T-helper 9 cell (primary cell): ENCODE measurements at places on chromosomes 11 and 22.

DNA sequence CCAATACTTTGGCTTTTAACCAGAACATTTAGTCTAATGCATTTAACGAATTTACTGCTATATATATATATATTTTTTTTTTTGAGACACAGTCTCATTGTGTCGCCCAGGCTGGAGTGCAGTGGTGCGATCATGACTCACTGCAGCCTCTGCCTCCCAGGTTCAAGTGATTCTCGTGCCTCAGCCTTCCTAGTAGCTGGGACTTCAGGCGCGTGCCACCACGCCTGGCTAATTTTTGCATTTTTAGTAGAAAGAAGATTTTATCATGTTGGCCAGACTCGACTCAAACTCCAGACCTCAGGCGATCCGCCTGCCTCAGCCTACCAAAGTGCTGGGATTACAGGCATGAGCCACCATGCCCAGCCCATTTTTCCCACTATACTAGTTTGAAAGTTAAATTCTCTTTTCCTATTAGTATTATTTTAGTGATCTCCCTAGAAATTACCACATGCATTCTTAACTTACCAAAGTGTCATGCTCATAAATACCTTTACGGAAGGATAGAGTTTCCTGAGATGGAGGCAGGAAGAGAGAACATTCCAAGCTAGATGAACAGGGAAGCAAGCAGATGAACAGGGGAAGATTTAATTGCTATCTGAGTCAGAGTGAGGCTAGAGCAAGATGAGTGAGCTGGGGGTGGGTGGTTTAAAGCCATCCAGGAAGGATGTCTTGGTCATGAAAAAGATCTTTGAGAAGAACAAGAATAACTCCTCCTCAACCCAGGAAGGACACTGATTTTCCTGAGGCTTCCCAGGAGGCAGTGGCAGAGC lies 4.4 kb upstream of the PGAP2 start:
- no peak for DNase-seq

DNA sequence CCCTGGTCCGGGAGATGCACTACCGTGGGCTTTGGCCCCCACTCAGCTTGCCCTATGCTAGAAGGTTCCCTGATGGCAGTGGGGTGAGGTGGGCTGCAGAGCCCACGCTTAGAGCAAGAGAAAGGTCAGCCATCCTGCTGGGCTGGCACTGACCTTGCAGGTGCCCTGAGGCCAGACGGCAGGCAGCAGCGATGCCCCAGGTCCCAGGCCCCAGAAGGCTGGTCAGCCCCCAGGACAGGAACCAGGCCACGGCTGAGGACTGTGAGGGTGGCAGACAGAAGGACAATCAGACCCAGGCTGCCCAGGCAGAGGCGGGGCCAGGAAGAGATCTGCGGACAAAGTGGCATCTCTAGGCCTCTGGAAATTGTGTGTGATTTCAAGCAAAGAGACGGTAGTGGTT lies 231.7 kb downstream of the CTTN start:
- DNase-seq = no peak

DNA sequence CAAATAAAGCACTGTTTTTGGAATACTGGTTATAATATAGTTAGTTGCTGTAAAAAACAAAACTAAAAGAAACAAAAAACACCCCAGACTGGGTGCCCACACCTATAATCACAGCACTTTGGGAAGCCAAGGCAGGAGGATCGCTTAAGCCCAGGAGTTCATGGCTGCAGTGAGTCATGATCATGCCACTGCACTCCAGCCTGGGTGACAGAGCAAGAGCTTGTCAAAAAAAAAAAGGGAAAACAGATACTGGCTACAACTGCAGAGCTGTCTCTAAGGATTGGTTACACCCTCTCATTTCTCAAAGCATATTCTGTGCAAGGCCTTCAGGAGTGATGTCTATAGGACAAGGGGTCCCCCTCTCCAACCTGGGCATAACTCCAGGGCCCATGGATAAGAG lies 14.6 kb upstream of the STK33 start:
- no peak for DNase-seq

- no peak for DNase-seq
Measured at GRCh38 chr11:124043420-124043819, 2.3 kb upstream of the OR10G7 start.

DNA sequence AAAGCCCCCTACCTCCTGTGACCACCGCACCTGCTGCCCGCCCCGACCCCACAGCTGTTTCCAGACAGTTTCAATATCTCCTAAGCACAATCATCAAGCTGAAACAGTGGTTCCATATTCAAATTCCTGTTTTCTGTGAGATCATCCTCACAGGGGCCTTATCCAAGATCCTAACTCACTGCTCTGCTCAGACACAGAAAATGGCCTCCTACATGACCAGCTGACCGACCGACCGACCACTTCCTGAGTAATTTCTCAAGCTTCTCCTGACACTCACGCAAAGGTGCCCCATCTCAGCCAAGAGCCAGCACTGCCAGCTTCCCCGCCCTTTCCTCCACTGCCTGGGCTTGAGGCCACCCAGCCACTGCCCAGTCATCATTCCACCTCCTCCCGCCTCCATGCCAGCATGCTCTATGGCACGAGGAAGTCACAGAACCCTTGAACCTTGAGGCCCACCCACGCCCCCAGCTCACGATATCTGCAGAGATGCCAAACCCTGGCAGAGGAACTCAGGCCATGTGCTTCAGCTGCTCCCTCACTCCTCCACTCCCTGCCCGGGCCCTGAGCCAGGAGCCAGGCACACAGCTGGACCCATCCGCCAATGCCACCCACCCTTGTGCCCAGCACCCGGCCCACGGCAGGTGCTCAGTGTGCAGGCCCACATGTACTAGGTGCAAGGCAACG lies 14.0 kb downstream of the KIAA0930 start:
- no peak for DNase-seq

DNA sequence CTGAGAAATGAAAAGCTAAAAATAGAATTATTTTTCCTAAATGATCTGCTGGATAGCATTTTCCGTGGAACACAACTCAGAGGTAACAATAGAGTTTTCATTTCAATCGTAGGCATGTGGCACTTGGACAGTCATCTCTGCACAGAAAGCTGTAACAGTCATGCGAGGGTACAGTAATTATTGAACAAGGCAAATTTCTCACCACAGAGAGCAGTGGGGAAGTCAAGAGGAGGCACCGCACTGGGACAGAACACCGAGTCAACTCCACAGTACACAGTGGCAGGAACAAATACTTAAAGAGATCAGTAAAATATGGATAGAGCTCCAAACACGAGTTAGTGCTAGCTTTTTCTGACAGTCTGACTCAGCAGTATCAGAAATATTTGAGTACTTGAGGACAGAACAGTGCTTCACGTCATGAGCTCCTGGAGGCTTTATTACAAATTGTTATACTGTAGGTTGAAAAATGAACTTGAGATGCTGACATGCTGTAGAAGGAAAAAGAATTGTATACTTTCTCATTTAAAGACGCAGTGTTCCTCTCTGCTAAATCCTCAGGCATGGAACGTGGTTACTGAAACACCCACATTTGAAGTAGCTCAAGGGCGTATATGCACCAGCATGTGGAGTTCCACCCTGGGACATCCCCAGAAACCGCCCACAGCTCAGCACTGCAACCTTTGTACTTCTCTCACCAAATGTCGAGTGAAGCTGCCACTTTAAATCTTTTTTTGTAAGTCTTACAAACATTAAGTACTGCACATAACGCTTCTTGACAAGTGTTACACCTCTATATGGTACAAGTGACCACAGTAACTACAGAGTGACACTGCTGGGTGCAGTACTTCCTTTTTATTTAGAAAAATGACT lies 27.4 kb upstream of the YPEL1 start:
- no peak for DNase-seq

DNA sequence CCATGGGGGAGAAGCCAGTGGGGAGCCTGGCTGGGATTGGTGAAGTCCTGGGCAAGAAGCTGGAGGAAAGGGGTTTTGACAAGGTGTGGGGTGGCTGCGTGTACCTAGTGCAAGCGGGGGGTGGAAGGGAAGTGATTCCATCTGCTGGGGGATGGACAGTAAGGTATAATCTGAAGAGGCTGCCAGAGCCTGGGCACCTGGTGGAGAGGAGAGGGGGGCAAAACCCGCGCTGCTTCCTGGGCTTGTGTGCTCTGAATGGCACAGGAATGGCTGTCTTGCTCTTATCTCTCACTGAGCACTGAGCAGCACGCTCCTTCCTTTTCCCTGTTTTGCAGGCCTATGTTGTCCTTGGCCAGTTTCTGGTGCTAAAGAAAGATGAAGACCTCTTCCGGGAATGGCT lies 988 bp downstream of the BANF1 start:
- no peak for DNase-seq

DNA sequence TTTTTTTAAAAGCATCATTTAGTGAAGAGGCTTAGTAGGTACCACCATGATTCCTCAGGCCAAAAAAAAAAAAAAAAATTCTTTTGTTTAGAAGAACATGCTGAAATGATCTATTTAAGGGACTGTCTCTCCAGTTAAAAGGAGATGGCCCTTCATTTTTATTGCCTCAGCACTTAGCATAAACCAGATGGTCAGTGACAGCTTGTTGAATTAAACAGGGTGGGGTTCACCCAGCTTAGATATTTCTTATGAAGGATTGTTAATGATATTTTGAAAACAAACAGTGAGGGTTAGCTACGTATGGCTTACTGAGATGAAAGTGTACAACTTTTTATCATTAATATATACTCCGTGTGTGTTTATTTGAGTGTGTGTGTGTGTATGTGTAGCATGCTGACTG lies 203.7 kb downstream of the FAM181B start:
- no peak for DNase-seq

DNA sequence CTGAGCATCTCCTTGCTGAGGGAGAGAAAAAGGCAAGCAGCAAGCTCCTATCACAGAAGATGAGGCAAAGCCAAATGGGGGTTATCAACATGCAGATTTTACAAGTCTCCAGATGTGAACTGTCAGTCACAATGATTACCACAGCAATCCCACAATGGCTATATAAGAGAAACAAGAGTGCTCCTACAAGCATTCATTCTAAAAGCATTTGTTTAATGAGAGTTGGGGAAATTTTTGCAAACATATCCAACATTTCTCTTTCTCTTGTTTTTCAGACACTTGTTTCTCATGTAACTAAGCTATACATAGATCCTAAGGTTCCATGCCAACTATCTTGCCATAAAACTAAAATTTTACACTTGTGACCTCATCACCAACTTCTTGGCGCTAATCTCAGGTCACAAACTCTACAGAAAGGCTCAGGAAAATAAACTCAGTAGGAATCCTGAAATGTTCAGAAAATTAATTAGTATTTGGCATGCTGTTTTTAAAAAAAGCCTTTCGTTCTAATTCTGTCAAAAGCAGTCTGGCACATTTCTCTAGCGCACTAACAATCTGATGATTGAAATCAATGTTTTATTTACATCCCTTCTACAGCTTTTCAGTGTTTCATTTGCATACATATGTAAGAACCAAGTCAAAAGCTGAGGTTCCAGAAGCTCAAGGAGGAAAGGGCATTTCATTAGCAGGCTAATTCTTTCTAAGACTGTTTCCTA lies 199.5 kb downstream of the TTC28 start:
- no peak for DNase-seq

GRCh38 chr11:83520849-83521248 lies 234.7 kb upstream of the CCDC90B start:
- no peak for DNase-seq

DNA sequence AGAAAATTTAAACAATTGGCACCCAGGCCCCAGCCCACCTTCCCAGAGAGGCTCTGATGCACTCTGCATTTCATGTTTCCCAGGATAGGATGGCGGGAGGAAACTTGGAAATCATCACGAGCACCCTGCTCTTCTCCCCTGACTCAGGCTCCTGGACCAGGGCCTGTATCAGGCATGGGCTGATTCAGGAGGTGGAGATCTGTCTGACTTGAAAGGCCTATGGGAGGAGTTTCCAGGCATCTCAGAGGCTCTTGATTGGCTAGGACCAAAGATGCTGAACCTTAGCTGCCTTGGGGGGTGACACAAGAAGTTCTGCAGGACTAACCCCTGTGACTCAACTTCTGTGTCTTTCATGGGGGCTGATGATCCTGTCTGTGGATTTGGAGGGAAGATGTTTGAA lies 106.2 kb downstream of the PKNOX2 start:
- no peak for DNase-seq

DNA sequence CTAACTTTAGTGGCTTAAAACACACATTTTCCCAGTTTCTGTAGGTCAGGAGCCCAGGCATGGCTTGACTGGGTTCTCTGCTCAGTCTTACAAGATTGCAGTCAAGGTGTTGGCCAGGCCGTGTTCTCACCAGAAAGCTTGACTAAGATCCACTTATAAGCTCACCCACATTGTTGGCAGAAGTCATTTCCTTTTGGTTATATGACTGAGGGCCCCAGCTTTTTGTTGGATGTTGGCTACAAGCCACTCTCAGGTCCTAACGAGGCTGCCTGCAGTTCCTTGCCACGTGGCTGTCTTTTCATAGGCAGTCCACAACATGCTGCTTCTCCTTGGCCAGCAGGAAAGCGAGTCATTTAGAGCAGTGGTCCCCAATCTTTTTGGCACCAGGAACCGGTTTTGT lies 79.3 kb upstream of the CRTAM start:
- DNase-seq = no peak

DNA sequence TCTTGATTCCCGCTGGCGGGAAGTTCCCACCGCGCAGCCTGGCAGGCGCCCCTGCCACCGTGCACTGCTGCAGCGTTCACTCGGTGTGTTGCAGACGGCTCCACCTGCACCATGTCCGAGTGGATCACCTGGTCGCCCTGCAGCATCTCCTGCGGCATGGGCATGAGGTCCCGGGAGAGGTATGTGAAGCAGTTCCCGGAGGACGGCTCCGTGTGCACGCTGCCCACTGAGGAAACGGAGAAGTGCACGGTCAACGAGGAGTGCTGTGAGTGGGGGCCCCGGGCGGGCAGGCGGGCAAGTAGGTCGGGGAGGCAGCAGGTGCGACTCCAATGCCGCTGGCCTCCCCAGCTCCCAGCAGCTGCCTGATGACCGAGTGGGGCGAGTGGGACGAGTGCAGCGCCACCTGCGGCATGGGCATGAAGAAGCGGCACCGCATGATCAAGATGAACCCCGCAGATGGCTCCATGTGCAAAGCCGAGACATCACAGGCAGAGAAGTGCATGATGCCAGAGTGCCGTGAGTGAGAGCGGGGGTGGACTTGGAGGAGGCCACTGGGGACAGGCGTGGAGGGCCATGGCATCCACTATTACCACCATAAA lies 99.7 kb downstream of the RRAS2 start:
- no peak for DNase-seq

GRCh38 chr22:37521236-37521739 lies 2.1 kb upstream of the CARD10 start:
- no peak for DNase-seq

- no peak for DNase-seq
Measured at GRCh38 chr11:114060392-114061047, 1.0 kb downstream of the ZBTB16 start.

DNA sequence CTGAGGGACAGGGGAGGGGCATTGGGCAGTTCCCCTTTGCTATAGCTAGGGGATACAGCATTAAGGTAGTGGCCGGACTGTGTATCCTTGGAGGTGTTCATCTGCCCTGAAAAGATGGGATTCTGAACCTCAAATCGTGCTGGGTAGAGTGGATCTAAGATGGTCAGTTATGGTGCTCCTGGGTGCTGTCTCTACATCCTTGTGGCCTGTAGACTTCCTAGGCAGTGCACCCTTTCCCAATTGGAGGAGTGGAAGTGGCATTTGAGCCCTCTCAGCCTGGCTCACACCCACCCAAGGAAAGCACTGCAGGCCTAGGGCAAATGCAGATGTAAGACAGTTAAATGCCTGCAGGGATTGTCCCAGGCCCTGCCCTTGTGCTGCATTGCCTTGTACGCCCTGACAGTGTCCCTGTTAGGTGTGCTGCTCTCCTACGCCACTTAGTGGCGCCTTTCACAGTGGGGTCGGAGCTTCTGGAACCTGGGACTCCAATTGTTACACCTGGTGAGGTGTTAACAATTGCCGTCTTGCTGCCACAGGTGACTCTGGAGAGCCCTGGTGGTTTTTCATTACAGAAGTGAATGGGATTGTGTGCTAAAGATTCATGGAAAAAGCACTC lies 35.0 kb downstream of the PPFIBP2 start:
- DNase-seq = no peak

- DNase-seq = no peak
Measured at GRCh38 chr11:45852018-45852711, 4.9 kb downstream of the CRY2 start.
